ENCODE measurements at places on chromosomes 7 and 10.
A peak's percentile ranks its signal among the peaks of the same experiment; 100 is the strongest.

GRCh38 chr10:114868870-114869519 is 47.4 kb downstream of the FHIP2A start:
- no peaks in the 10 kb centered on the region for H3K27me3 ChIP-seq
- peak overlapping the region; percentile 37 for H3K27ac ChIP-seq
- no peak overlapping the region for H3K4me3 ChIP-seq
- peaks cover 17% of the 10 kb centered on the region for H3K4me1 ChIP-seq
- peak; percentile 53 for DNase-seq
- H3K36me3 ChIP-seq = no peaks in the 10 kb centered on the region

- H3K27ac ChIP-seq = no peak overlapping the region
- H3K4me1 ChIP-seq = peaks cover 4% of the 10 kb centered on the region
- no peaks in the 10 kb centered on the region for H3K27me3 ChIP-seq
- DNase-seq = no peak
Measured at GRCh38 chr7:234051-234707, 41.8 kb downstream of the FAM20C start.

GRCh38 chr7:121924269-121925186 is 51.6 kb downstream of the PTPRZ1 start:
- no peak overlapping the region for H3K4me3 ChIP-seq
- no peaks in the 10 kb centered on the region for H3K36me3 ChIP-seq
- no peaks in the 10 kb centered on the region for H3K4me1 ChIP-seq
- H3K27me3 ChIP-seq = peaks cover 22% of the 10 kb centered on the region
- H3K27ac ChIP-seq = no peak overlapping the region

DNA sequence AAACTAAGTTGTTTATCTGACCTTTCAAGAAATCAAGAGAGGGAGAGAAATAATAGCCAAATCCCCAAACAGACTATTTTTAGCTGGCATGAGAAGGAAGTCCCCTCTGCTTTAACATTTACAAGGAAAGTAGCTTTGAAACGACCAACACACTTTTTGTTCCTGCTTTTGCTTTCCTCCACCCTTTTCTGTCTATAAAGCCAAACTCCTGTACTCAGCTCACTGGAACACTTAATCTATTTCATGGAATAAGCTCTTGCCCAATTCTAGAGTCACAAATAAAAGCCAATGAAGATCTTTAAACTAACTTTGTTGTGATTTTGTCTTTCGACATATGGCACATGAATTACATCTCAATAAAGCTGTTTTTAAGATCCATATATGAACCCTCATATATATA is 86.8 kb upstream of the CCDC71L start:
- no peaks in the 10 kb centered on the region for H3K27me3 ChIP-seq
- no peak overlapping the region for H3K4me3 ChIP-seq
- no peaks in the 10 kb centered on the region for H3K36me3 ChIP-seq
- no peaks in the 10 kb centered on the region for H3K4me1 ChIP-seq
- no peak overlapping the region for H3K27ac ChIP-seq

- DNase-seq = no peak
- H3K4me1 ChIP-seq = no peaks in the 10 kb centered on the region
- no peak overlapping the region for H3K27ac ChIP-seq
- no peak overlapping the region for H3K4me3 ChIP-seq
- no peaks in the 10 kb centered on the region for H3K36me3 ChIP-seq
Measured at GRCh38 chr10:112243713-112244112, 39.5 kb upstream of the TECTB start.

DNA sequence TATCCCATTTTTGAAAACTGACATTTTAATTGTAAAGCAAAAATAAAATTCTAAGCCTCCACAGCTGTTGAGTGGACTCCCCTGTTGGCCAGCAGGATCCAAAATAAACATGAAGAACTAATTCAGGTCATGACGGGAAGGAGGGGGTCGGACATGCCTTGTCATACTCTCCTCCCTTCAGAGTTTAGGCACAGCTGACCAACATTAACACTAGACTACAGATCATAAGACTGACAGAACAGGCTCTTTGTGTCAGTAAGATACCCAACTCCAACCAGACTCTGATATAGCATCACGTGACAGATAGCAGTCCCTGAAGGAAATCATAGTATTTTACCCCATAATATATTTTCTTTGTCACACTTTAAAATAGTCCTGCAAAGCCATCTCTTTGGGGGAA is 20.9 kb upstream of the ZNF12 start:
- no peaks in the 10 kb centered on the region for H3K27me3 ChIP-seq
- H3K36me3 ChIP-seq = peaks cover 2% of the 10 kb centered on the region
- H3K4me3 ChIP-seq = no peak overlapping the region
- H3K4me1 ChIP-seq = peaks cover 7% of the 10 kb centered on the region
- no peak for DNase-seq

DNA sequence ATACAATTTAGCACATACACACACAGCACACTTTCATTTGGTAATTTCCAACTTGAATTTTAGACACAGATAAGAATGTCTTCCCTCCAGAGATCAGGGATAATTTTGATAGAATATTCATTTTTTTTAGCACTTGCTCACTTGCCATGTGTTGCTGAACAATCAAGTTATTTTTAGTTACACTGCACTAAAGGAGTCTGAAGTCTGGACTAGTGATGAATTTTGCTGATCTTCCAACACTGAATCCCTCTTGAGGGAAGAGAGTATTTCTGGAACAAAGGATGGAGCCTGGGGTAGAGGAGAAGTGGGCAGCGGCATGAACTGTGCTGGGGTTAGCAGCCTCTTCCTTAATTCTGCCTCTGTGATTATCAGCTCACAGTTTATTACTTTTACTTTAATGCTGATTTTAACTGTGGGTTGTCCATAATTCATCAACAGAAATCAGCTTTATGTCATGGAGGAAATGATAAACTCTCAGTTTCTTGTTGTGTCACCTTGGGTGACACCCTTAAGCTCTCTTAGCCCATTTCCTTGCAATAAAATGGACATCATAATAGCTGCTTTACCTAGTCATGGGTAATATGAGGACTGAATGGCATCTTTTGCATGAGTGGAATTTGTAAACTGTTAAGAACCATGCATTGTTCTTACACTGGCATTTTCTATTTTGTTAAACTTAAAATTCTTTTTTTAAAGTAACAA is 32.1 kb downstream of the SGPL1 start:
- H3K27ac ChIP-seq = no peak overlapping the region
- H3K36me3 ChIP-seq = peaks cover 35% of the 10 kb centered on the region
- H3K27me3 ChIP-seq = no peaks in the 10 kb centered on the region
- DNase-seq = no peak

- no peak overlapping the region for H3K27ac ChIP-seq
- H3K27me3 ChIP-seq = peaks cover 7% of the 10 kb centered on the region
- H3K4me1 ChIP-seq = no peaks in the 10 kb centered on the region
Measured at GRCh38 chr10:26432938-26433337, 5.2 kb upstream of the APBB1IP start.
